ENCODE measurements at places on chromosomes 3 and 15.

DNA sequence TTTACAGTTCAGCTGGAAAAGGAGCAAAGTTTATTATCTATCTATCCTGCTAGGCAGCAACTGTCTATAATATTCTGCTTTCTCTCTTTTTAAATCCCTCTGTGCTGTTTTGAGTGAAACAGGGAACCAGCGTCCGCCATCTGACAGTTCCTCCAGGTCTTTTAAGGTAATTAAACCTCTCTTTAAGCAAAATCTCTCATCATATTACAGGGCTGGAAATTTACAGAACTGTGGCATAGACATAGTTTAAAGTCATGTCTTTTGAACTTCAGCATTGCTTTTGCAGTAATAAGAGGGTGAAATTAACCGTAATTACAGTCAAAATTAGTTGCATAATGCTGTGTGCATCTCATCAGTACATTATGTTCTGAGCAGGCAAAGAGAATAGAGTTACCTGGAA, 263.4 kb upstream of the KCNMB2 start:
- no peak for DNase-seq

GRCh38 chr3:186937017-186937875, 6.9 kb downstream of the ST6GAL1 start:
- DNase-seq, result no peak

DNA sequence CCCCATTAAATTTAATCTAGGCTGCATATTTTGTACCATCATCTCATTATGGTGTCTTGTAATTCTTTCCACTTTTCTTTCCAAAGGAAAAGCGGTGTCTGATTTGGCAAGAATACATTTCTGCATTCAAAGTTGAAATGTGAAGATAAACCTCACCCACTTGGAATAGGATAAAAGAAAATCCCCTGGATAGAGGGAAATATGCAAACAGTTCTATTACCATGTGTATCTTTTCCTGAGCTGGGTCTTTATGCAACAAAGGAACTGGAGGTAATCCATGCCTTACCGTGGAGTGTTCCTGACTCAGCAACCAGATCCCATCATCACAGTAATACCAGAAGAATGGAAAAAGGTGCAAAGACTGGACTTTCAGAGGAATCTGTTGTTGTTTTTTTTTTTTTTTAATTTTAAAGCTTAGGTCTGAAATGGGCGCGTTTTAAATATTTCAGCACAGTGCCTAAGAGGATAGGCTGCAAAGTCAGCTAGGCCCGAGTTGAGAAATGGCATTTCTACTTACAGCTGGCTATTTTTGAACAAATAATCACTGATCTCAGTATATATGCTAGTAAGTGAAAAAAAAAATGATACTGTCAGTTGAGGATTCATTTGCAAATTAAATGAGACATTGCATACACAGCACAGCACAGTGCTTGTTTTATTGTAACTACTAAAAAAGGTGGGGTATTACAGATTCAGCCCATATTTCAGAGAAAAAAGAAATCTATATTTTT, 55.5 kb upstream of the ADAMTS9 start:
- DNase-seq, result no peak

GRCh38 chr15:41022487-41023090, 69.3 kb downstream of the CHAC1 start:
- no peak for DNase-seq

GRCh38 chr3:66552846-66553245, 52.0 kb upstream of the LRIG1 start:
- no peak for DNase-seq

DNA sequence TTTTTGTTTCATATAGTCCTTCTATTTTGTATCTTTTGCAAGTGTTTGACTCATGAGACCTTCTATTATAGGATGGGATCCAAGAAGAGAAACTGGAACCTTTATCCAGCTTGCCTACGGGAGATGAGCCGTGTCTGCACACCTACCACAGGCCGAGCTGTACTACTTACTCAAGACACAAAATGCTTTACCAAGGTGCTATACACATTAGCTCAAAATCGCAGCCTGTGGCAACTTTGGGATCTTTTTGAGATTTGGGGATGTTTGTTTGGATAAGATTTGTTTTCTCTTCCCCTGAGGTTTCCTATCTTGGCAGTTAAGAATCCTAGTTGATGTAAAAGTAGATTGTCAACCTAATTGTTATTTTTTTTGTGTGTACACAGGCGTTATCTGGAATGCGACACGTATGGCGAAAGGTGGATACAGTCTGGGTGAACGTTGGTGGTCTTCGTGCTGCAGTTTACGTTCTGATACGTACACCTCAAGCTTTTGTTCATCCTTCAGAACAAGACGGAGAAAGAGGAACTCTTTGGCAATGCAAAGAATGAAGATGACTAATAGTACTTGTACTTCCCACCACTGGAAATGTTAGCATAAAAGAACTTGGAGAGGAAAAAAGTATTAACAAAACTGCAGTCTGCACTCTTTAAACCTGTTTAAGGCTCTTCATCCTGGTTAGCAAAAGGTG, 13.1 kb upstream of the SETD5 start:
- DNase-seq, result no peak

- no peak for DNase-seq
Observed at GRCh38 chr15:62734706-62735105, 307.8 kb upstream of the TPM1 start.

DNA sequence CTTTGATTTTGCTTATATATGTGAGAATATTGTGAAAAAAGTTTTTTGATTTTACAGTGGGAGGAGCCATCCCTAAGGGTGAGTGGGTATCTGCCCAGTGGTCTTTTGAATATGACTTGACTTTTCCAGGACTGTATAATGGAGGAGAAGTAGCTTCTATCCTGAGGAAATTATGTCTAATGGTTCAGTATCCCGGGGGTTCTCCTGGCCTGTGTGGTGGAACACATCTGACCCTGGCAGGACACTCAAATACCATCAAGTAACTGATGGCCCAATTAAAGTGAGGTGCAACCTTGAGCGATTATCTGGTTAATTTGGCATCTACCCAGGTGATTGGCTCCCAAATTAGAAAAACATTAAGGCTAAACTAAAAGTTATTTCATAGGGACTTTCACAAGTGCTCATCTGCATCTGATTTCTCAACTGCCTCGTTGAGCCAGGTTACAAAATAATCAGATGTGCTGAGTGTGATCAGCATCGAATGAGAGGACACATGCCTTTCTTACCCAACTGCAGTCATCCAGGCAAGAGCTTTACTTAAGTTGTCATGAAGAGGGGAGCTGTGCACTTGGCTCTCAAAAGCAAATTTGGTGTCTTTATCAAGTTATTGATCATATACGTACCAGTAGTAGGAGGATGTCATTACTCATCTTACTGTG, 201.4 kb downstream of the IL5RA start:
- DNase-seq, result no peak

DNA sequence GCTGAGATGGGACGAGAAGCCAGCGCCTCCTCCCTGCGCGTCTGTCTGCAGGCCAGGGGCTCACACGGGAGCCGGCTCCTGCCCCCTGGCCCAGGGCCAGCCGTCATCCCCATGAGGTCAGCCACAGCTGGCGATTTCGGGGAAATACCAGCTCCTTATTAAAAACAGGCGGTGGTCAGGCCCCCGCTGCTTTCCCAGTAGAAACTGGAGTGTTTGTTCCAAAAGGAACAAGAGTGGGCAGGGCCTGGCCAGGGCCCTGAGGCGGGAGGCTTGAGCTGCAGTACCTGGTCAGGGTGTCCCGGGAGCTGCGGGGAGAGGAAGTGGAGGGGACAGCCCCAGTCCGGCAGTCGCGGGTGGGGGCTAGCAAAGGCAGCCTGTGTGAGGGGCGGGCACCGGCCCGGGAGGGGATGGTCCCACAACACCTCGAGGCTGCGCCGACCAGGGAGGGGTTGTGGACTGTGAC, 17.8 kb downstream of the MYL3 start:
- no peak for DNase-seq

DNA sequence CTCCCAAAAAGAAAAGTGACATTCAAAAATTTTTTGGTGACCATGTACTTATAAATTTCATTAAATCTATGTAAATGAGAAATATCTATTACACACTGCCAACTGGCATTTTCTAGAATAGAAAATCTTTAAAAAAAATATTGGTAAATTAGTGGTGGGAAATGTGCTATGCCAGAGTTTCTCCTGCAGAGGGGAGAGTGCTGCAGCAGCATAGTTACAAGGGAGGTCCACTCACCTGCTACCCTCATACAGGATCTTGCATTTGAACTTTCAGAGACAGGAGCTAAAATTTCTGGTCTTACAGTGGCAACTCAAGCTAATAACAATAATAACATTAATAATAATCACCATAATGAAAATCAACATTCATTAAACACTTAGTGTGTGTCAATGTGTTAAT, 459.6 kb downstream of the NSUN3 start:
- no peak for DNase-seq

GRCh38 chr15:95922431-95922830, 408.1 kb upstream of the NR2F2 start:
- DNase-seq, result no peak

- no peak for DNase-seq
Observed at GRCh38 chr3:130258532-130258952, 86.9 kb upstream of the COL6A5 start.

DNA sequence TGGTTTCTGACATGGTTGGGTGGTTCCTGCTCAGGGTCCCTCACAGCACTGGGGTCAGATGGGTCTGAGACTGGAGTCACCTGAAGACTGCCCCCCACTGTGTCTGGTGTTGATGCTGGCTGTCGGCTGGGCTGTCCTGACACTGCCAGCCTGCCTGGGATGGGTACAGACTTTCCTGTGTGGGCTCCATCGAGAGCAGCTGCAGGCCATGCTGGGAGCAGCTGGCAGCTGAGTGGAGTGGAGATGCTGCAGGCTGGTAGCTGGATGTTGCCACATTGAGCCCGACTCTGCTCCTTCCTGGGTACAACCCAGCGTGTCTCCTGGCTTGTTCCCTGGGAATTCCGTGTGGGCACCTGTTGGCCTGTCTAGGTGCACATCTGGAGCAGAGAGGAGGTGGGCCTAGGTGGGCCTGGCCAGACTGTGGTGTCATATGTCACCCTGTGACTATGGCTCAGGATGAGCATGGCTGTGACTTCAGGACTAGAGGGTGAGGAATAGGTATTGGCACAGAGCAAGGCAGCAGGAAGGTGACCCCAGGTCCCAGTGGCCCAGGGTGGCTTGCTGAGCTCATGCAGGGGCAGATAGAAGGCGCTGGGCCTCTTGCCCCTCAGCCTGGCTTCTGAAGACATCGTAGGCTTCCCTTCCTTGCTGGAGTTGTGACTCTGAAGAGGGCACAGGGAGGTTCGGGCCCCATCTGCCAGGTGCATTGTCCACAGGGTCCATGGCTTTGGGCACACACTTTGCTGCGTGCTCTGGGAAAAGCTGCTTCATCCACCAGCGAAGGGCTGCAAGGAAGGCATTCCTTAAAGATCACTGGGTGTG, 40.0 kb upstream of the PRR23E start:
- no peak for DNase-seq

- DNase-seq, result no peak
Observed at GRCh38 chr15:97009031-97009431, 678.5 kb downstream of the NR2F2 start.

GRCh38 chr3:90128391-90128790, 1021.0 kb downstream of the EPHA3 start:
- no peak for DNase-seq

- no peak for DNase-seq
Observed at GRCh38 chr3:118942671-118943070, 92.0 kb downstream of the IGSF11 start.

DNA sequence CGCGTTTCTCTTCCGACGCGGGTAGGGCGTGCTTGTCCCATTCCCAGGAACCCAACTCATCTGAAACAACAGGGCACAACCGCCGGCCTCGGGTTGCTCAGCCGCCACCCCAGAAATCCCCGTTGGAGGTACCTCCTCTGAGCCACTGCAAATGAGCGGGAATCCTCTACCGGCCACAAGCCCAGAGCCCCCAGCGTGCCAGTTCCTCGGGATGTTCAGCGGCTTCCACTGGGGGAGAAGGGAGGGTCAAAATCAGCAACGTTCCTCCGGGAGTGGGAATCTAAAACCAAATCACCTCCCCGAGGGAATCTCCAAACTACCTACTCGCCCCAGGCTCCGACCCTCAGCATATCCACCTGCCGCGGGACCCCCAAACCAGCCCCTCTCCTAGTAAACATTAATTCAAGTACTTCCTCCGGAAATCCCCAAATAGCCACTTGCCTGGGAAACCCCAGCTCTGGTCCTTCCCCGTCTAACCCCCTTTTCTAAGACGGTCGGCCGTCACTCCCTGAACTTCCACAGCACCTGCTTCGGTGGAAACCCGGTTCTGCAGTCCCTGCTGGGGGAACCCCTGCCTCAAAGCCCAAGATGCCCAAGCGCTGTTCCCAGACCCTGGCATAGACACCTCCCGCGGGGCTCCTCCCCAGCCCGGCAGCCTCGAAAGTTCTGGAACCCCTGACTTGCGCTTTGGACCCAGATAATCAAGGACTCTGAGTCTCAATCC, 887 bp downstream of the OXTR start:
- DNase-seq, result peak; percentile 7

GRCh38 chr3:112699436-112699978, 58.6 kb upstream of the CCDC80 start:
- no peak for DNase-seq

- DNase-seq, result peak; percentile 95
Observed at GRCh38 chr15:26082221-26083109, 219.3 kb upstream of the ATP10A start.

- DNase-seq, result no peak
Observed at GRCh38 chr3:436053-436452, 239.5 kb downstream of the CHL1 start.

GRCh38 chr3:4888913-4889846, 90.1 kb upstream of the BHLHE40 start:
- peak; percentile 75 for DNase-seq

GRCh38 chr15:50783895-50784294, 18.4 kb upstream of the SPPL2A start:
- no peak for DNase-seq
